Naive thymus-derived CD8-positive, alpha-beta T cell (primary cell): ENCODE measurements at places on chromosomes 2 and 18.

DNA sequence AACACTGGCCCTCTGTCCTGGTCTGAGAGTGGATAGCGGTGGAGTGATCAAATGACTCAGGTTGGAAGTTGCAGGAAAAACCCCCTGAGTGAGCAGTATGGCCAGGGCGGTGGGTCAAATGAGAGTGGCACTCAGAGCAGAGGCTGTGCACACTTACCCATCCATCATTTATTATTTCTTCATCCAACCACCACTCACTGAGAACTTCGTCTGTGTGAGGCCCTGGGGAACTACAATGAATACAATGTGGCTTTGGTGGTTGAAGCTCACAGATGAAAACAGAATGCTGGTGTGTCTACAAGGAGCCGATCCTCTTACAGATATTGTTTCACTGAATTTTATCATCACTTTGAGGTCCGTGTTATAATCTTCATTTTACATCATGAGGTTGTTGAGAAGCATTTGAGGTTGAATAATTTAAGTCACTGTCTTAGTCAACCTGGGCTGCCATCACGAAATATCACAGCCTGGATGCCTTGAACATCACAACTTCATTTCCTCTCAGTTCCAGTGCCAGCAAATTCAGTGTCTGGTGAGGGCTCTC lies 73.4 kb upstream of the ID2 start:
- DNase-seq = no peak

DNA sequence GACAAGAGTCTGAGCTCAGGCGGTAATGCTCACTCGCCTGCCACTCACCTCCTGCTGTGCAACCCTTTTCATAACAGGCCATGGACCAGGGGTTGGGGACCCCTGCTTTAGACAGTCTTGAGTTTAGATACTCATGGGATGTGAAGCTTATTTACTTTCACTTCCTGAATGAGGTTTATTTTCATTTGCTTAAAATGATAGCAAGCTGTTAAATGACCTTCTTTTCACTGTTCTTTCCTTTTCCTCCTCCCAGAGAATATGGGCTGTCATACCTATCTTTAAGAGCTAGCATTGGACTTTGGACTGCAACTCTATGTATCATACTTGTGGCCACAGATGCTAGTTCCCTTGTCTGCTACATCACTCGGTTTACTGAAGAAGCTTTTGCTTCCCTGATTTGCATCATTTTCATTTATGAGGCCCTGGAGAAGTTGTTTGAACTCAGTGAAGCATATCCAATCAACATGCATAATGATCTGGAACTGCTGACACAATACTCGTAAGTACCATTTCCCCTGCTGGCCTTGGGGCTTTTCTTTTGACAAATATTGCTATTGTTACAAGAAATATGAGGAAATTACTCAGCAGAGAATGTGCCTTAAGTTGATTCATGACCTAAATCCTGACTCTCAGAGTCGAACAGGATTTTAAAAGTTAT lies 168.5 kb downstream of the DPP4 start:
- DNase-seq = no peak

DNA sequence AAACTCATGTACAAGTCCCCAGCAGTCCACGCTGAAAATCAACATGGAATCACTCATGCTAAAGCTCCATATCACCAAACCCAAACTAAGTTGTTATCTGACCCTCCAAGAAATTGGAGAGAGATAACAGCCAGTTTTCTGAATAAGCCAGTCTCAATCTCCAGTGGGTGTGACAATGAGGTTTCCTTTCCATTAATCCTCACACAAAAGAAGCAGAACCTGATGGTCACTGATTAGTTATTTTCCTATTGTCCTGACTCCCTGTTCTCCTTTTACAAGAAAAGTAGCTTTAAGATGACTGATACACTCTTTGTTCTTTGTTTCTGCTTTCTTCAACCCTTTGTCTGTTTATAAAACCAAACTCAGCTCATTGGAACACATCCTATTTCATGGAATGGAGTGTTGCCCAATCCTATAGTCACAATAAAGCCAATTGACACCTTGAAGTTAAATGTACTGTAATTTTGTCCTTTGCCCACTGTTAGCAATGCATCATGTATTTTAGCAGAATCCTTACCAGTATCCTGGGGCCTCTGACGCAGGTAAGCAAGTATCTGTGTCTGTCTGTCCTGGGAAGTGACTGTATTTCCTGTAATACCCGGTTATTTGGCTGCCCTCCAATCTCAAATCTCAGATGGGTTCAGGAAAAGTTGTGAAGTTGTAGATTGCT lies 30.6 kb upstream of the SH3RF3 start:
- no peak for DNase-seq

GRCh38 chr2:147110317-147110716 lies 734.5 kb upstream of the ACVR2A start:
- no peak for DNase-seq

DNA sequence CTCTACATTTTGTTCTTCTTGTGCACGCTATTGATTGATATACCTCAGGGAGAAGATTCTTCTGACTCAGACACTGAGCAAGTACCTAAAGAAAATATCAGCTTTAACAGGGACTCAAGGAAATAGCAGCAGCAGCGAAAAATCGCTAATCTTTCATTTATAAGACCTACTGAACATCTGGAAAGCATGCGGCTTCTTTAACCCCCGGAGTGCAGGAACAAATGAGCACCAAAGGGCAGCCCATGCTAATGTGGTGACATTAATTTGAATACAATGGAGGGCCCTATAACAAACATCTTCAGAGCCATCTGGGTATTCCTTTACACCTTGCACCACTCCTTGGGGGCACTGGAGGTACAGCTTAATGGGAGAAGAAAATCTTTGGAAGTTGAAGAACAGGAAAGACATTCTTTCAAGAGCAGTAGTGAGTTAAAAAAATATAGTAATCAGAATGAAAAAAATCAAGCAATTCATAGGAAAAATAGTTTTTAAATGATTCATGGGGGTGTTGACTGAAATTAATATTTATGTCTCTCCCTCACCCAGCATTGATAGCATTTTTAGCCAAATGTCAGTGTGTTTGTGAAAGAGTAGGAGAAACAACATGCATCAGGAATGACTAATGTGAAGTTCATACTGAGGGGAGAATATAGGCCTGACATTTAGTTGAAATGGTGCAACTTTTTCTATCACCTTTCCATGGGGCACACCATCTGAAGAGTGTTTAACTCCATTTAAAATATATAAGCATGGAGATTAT lies 281.7 kb downstream of the HRH4 start:
- DNase-seq = no peak

- DNase-seq = no peak
Observed at GRCh38 chr18:57311472-57311871, 40.9 kb upstream of the ST8SIA3 start.

GRCh38 chr18:13436576-13436975 lies 218.0 kb downstream of the LDLRAD4 start:
- peak; percentile 11 for DNase-seq

DNA sequence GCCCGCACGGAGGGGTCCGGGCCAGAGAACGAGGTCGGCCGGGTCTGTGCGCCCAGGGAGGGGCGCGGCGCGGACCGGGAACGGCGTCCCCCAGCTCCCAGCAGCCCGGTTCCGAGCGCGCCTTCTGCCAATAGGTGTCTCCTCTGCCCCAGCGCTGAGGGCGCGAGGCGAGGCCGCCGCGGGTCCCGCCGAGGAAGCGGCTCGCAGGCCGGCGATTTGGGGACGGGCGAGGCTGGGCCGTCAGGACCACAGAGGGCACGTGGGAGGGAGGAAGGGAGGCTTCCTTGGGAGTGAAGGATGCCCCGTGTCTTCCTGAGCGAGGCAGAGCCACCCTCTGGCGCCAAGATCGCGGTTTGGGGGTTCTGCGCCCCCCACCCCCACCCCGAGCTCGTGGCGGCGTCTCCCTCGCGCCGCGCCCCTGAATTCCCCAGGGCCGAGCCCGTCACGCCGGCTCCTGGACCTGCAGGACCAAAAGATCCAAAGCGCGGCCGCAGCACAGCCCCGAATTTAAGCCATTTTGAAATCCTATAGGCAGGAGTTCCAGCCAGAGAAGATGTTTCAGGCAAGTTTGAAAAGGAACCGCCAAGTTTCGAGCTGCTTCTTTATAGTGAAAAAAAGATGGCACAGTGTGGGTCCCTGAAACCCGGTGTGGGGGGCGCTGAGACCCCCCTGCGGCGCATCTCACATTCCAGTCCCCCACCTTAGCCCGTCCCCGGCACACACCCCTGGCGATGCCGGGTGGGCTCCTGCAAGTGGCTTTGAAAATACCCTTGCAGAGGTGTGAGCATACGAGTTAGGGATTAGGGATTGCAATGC lies 909 bp downstream of the NFATC1 start:
- DNase-seq = no peak
